ENCODE measurements at places on chromosomes 12 and 14.

DNA sequence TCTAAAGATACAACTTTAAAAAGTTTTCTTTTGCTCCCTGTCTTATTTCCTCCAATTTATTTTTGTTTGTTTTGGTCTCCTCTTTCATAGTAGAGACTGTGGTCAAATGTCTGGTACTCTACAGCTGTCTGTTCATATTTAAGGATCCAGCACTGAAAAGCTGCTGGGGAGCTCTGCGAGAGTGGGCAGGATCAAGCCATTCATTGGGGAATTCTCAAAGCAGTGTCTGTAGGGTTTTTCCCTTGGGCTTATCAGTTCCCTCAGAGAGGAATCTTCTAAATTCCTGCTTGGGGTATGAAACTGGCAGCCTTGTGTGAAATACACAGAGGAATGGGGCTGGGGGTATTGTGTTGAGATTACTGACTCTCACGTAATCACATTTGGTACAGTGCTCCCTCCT lies 52.3 kb downstream of the FNTB start:
- DNase-seq: no peak

GRCh38 chr12:92551853-92552397 lies 150.9 kb upstream of the PLEKHG7 start:
- DNase-seq: no peak

DNA sequence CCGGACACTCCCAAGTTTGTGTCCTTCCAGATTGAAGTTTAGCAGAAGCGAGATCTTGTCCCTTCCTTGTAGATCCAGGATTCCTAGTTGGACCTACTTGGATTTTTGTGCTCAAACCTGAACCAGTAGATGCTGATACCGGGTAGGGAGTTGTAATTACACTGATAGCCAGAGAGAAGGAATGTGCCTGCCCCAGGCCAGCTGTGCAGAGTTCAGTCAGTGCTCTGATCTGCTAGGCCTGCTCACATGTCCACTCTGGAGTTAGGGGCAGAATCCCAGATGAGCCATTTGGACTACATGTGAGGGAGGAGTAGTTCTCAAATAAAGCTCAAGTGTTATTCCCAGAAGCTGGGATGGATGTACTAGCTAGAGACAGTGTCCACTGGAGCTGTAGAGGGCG lies 65.7 kb downstream of the PRKCH start:
- DNase-seq: no peak

- DNase-seq: no peak
Measured at GRCh38 chr12:32105986-32106516, 596 bp upstream of the BICD1 start.

DNA sequence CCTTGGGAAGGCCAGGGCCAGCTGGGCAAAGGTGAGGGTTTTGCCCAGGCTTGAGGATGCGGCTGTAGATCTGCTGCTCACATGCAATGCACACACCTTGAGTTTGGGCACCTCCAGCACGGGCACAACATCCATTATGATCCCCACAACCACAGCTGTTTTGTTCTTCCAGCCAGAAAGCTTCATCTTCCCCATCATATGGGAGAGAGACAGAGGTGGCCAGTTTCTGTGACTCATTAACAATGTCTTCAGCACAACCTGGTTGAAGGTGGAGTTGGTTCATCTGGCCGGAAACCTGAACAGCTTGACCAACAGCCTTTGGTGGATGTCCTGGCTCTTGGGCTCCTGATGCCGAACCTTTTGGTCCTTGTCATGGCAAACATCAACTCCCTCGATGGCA lies 163.7 kb upstream of the CCND2 start:
- DNase-seq: no peak

DNA sequence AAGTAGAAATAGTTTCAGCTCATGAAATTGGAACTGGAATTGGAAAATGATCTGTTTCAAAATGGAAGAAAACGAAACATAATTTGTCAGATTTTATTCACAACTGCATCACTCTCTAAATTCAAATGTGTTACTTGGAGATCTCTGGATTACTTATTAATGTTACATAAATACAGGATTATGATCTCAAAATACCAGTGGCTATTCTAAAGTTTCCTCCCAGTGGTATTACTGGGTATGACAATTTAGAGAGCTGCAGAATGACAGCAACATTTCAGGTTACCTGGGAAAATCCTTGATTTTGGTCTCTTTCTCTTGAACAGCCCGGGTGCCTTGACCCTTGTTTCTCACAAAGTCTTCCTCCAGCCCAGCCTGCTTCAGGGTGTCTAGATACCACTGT lies 14.2 kb downstream of the FAM161B start:
- no peak for DNase-seq

DNA sequence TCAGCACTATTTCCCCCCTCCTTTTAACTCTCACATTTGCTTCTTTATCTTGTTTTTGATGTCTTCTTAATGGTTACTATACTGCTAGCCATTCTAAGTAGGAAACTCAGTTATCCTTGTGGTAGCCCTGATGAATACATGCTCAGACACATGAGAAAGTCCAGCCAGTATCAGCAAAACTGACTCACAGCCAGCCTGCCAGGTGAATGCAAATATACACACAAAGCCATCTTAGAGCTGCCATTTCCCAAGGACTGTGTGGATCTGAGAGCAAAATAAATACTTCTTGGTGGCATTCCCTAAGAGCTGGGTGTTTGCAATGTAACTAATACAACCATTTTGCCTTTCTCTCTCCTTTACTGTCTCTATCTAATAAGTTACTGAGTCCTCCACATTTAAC lies 455.2 kb downstream of the CCER1 start:
- no peak for DNase-seq

GRCh38 chr14:59130462-59130861 lies 58.0 kb upstream of the DAAM1 start:
- DNase-seq: no peak

- DNase-seq: no peak
Measured at GRCh38 chr14:98172243-98172778, 1099.7 kb downstream of the BCL11B start.

DNA sequence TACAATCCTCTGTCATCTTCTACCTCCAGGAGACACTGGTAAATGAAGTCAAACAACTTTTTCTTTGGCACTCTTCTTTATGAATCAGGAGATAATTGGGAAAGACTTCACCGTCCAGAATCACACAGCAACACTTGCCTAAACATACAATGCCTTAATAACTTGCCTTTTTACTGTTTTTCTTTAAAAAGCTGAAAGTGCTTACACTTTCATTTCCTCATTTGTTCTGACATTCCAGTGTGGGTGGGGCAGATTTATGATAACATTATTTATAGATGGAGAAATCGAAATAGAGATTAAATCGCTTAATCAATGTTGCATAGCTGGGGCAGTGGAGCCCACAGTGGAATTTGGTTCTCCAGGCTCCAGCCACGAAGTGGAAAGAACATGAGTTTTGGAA lies 2.8 kb upstream of the FRS2 start:
- no peak for DNase-seq

DNA sequence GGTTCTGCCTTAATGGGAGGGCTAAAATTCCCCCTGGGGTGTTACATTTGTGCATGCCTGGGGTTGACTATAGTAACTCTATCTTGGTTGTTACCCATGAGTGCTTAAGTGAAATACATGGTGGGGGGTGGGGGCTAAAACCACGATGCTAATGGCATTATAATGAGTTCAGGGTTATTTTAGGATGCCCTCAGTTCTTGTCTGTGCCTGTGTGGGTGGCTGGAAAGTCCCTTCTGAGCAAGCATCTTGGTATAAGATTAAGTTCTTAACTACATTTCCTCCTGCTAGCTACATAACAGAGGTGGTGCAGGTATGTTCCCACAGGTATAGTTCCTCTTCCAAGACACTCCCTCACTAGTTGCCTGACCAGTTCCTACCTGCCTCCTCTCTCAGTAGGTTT lies 822.3 kb downstream of the LRFN5 start:
- no peak for DNase-seq

DNA sequence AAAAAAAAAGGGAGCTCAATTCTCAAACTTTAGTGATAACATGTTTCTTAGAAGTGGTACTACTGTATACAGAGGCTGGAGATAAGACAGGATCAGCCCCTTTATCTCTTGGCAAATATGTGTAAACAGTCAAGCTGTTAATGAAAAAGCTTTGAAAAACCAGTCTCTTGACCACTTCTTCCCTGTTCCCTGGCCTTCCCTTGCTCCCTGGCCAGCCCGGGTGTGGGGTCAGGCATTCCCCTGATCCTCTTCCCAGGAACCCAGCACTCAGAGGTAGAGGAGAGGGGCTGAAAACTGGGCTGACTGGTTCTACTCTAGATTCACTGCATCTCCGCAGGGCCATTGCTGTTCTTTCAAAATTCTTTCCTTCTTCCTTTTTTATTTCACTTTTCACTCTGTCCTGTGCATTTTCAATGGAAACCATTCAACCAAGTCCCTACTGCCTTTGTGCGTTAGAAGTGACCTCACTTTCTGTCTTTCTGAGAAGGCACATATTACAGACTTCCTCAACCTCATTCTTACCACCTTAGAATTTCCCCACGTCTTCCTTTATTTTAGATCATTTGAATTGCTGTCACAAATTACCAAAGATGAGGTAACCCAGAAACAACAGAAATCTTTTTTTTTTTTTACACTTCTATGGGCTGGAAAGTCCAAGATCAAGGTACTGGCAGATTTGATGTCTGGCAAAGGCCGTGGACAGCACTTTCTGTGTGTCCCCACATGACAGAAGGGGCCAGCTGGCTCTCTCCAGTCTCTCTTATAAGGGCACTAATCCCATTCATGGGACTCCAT lies 5.7 kb downstream of the GNG2 start:
- DNase-seq: no peak

GRCh38 chr12:111428728-111429175 lies 23.0 kb downstream of the SH2B3 start:
- DNase-seq: no peak

GRCh38 chr12:121582583-121583333 lies 1.9 kb upstream of the KDM2B start:
- no peak for DNase-seq

GRCh38 chr12:52496590-52497071 lies 3.6 kb upstream of the KRT6A start:
- no peak for DNase-seq

GRCh38 chr12:114241973-114242434 lies 163.9 kb downstream of the TBX5 start:
- no peak for DNase-seq

DNA sequence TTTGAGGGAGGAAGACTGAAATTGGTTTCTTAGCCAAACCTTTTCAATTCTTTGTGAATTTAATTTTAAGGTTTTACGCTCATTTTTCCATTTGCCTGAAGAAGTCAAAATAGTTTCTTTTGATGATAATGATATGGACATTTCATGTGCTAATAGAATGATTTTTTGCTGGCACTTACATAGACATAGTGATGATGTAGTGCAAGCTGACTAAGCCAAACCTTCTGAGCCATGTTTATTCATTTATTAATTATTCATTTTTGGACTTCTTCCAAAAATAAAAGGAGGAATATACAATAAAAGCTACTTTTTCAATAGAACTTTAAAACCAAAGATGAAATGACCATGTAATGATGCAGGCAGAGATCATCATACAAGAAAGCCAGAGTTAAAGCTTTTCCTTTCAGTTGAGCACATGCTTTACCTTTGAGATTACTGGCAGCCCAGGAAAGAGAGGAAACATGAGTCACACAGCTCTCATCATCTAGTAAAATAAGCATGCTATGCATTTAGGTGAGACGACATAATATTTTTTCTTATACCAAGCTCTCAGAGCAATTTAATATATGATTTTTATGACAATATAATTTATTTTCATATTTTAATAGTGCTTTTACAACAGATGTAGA lies 24.8 kb downstream of the KCNA1 start:
- no peak for DNase-seq

DNA sequence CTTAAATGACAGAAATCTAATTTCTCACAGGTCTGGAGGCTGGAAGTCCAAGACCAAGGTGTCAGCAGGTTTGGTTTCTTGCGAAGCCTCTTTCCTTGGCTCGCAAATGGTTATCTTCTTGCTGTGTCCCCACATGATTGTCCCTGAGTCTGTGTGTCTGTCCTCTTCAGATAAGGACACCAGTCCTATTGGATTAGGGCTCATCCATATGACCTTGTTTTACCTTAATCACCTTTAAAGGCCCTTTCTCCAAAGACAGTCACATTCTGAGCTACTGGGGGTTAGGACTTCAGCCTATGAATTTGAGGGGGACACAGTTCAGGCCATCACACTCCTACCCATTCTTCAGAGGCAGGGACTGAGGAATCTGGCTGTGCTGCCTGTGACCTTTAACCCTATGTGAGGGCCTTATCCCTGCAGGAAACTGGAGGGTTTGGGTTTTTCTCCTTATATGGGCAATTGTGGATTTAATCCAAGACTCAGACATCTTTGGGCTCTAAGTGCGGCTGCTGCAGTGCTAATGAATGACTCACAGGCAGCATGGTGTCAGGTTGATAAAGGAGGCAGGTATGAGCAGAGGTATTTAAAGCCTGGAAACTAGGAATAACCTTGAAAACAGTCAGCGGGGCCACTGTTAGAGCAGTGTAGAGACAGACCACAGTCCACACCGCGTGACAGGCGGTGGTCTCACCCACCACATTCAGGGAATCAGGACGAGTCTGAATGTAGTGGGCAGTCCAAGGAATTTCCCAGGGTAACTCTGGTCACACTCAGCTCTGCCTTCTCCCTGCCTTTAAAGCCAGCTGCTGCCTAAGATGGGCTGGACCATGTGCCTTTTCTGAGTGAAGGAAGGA lies 10.2 kb downstream of the TPCN1 start:
- no peak for DNase-seq

GRCh38 chr12:92860521-92860920 lies 68.6 kb downstream of the EEA1 start:
- DNase-seq: no peak

DNA sequence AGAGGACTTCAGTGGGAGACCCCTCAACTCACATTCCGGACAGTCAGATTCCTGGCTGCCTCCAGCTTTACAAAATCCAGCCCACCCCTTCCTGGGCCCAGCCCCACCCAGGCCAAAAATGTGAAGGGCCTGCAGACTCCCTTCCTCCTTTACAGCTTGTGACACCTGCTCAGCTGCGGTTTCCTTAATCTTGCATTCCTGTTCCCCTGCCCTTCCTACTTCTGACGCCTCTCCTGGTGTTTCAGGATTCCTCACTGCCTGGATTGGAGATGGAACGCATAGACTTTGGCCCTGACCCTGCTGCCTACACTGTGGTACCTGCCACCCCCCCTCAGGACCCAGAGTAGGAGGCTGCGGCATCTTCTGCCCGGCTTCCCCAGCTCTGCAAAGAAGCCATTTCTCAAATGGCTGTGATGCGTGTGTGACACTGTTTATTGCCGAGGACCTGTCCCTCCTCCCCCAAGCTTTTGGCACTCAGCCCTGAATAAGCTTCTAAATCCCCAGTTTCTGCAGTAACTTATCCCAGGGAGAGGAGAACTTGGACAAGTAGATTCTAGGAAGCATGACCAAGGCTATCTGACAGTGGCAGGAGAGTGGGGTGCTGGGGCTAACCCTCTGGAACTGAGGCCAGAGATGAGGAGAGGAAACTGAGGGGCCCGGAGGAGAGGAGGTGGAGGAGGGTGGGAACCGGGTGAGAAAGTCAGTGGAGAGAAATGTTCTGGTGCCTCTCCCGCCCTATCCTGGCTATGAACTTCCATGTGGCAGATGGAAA lies 24.9 kb upstream of the BCDIN3D start:
- DNase-seq: no peak
